ENCODE measurements at places on chromosomes 3 and 15.
A peak's percentile ranks its signal among the peaks of the same experiment; 100 is the strongest.

DNA sequence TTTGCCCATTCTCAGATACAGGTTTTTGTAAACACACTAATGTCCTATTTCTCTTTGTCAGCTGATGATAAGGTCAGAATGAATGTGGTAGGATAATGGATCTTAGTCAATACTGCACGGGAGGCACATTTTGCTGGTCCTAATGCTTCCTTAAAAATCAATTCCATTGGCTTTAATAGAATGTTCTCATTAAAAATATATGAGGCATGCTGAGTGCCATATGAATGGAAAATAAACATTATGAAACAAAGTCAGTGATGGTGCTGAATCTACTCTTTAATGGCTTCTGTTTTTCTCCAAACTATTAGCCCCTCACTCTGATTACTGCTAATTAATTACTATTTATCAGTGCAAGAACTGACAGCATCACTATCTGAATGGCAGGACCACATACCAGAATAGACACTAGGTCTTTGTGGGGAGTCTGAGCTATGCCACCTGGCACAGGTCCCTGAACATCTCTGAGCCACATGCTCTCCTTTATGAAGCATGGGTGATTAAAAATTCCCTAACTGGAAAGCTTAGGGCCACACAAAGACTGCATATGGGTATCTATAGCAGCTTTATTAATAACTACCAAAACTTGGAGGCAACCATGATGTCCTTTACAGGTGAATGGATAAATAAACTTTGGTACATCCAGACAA is 278.9 kb downstream of the MEX3B start:
- no peak for DNase-seq

- DNase-seq = no peak
Observed at GRCh38 chr3:184039414-184039813, 7.9 kb downstream of the HTR3D start.

DNA sequence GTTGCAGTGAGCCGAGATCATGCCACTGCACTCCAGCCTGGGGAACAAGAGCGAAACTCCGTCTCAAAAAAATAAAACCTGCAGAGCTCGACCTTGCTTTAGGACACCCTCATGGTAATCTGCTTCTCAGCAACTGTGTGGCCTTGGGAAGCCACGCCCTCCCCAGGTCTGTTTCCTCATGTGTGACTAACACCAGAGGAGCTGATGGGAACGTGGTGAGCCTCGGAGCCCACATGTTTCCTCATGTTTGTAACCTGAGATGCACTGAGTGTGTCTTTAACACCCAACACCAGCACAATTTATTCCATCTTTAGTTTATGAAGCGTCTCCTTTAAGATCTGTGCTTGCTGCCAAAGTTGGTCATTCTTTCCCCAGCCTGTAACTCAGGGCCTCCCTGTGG is 142.8 kb downstream of the OCA2 start:
- peak; percentile 49 for DNase-seq

- DNase-seq = peak; percentile 57
Observed at GRCh38 chr3:190617185-190617584, 103.3 kb downstream of the IL1RAP start.

DNA sequence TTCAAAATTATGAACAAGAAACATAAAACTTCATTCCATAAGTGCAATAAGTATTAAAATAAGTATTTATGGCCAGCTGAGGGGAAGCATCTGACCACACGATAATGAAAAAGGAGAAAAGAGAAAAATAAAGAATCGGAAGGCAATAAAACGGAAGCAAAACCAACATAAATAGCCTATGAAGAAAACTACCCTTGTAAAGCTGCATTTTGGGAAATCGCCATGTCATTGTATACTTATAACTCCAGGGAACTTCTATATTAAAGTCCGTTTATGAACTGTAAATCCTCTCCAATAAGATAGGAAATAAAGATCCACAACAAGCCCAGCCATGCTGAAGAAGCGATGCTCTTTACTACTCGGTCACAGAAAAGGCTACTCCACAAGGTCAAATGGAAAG is 47.7 kb downstream of the MORC1 start:
- DNase-seq = no peak
